ENCODE measurements at places on chromosomes 11 and 22. TPM values are rescaled to one million over a fixed set of nuclear protein-coding genes. Genes with fewer than 3 reads are reported as not detected.
A peak's percentile ranks its signal among the peaks of the same experiment; 100 is the strongest.

The CCDC34 gene
- total RNA-seq = 1.6 TPM

The GGT5 gene
- total RNA-seq = 21.1 TPM

DNA sequence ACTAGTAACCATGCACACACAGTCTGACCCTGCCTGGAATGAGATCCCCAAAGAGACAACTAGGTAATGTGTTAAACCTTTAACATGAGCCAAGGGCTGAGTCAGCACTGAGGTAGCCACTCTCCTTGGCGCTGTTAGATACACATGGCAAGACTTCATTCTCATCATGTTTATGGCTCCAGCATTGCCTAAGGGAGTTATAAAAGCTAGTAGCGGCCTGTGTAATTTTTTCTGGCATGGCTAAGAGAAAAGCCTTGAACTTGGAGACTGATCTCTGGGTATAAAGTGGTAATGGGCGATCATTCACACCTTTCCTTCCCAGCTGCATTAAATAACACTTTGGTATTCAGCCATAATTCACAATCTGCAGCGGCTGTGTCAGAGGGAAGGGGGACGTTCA is 779.7 kb upstream of the LRRC4C start:
- no peak for DNase-seq

DNA sequence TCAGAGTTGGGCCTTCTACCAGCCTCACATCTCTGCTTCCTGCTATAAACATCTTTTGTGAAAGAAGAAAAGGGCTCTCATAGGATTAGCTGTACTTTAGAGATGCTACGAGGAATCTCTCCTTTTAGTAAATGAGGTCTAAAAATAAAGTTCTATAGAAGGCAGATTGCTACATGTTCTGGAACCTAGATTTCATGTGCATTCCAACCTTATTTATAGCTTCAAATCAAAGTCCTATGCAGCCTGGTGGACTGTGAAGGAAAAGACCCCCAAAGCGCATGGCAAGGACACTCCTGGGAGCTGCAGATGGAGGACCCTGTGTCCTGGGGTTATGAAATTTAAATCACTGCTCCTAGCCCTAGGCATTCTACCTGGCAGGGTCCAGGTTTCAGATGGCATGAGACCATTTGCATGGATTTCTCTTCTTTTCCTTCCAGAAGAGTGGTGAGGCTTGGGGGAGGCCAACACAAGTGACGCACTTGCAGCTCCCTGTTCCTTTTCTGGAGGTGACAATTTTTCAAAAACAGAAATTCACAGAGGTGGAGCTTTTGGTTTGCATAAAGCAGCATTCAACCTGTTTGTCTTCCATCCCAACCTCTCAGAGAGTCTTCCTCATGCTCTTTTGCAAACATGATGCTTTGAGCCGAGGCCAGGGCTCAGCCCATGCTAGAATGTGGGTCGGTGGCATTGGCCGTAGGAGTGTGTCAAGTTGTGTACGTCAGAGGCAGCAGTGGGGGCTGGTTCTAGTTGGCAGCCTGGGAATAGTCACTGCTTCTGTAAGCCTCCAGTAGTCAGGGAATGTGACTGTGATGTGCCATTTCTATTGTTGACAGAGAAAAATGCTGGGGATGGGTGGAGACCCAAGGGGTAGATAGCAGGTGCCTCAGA is 6.3 kb downstream of the CRY2 start:
- DNase-seq = peak; percentile 76

GRCh38 chr22:46309526-46310085 is 12.9 kb downstream of the GTSE1 start:
- DNase-seq = peak; percentile 59

- DNase-seq = no peak
Observed at GRCh38 chr22:40203572-40203971, 25.8 kb downstream of the TNRC6B start.

DNA sequence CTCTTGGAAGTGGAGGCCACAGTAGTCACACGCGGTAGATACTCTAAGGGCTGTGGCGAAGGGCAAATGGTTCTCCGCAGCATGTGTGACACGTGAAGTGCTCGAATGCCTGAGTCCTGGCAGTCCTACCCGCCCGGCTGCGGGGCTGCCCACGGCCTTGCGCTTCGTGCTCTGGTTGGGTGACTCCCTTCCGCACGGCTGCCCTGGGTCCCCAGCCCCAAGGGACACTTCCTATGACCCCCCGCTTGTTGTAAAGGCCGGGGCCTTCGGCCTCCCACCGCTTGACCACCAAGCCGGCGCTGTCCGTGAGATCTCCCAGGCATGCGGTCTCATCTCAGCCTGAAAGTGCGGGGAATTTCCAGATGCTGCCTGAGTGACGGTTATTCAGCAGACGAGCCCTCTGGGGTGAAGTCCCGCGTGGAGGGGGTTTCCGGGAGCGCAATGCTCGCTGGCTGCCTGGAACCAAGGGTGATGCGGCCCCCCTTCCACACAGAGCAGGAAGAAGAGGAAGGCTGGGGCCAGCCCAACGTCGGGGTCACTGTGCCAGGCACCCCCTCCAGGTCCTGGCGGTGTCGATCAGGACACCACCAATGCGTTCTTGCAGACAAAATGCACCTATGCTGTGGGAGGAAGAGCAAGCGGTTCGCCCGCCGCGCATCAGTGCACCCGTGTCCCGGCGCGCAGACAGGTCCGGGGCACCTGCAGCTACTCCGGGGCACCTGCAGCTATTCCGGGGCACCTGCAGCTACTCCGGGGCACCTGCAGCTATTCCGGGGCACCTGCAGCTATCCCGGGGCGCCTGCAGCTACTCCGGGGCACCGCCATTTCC is 171.2 kb downstream of the OPCML start:
- DNase-seq = no peak

DNA sequence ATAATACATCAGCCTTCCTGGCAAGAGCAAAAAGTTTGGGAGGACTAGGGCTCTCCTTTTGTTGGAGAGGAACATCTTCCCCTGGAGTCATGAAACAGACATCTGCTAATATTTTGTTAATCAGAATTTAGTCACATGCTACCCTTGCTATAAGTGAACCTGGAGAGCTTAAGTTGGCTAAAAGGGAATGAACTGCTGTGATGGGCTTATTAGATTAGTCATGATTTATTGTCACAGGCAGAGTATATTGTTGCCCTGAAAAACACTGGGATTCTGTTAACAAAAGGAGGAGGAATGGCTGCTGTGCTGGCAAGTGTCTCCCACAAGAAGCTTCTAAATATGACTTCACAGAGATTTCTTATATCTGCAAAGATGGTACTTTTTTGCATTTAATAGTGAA is 16.0 kb downstream of the TCP11L1 start:
- DNase-seq = no peak

DNA sequence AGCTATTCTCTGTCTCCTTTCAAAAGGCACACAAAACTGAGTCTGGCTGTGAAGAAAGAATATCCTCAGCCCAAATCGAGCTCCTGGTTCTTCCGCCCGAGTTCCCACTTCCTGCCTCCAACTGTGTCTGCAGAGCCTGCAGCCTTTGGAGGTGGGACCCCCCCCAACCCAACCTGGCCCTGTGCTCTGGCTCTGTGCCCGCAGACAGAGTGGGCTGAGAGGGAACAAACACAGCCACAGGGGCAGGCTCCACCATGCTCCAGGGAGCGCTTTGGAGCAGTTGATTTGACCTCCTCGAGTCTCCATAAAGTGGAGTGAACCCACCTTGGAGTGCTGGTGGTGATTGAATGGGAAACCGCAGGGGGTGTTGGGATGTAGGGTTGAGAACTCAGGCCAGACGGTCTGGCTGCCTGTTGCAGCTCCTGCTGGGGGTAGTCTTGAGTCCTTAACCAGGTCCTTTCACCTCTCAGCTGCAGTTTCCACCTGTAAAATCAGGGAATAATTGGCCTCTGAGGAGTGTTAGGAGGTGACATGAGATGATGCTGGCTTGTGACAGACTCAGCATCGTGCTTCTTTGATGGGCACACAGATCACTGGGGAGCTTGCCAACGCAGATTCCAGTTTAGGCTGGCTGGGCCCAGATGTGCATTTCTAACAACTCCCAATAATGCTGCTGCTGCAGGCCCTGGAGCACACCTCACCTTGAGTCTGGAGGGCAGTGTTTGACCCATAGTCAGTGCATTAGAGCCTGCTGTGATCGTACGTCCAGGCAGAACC is 11.4 kb downstream of the DAGLA start:
- DNase-seq = no peak

All from left ventricle myocardium inferior (tissue), 1 donor.